ENCODE measurements at places on chromosomes 16 and 17.

DNA sequence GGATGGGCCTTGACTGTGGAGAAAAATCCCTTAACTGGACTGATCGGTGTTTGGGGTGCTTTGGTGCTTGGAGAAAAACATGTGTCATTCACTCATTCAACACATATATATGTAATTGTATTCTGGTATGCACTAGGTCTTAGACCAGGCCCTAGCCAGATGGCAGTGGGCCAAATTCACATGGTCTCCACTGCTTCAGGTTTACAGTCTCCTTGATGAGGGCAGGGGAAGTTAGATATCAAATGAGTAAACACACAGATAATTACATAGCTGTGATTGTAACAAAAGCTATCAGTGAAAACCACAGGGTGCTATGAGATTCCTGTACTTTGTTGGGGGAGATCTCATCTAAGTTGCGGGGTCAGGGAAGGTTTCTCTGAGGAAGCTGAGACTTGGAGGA, 78.8 kb downstream of the WWP2 start:
- DNase-seq, result no peak

GRCh38 chr16:20395946-20396345, 8.6 kb downstream of the PDILT start:
- DNase-seq, result no peak

DNA sequence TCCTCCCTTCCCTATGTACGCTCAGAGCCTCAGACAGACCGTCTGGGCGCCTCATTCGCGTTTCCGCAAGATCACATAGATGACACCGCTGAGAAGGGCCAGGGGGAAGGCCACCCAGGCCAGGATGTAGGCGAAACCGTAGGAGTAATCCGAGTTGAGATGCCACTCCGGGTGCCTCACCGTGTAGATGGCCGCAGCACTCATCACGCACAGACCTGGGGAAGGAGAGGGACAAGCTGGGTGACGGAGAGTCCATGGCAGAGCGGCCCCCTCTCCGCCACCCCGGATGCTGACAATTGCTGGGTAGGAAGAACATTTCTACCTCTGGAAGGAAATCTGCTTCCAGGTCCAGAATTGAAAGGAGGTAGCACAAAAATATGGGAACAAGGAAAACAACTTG, 34.3 kb downstream of the PMP22 start:
- DNase-seq, result no peak

- DNase-seq, result peak; percentile 38
Observed at GRCh38 chr17:58332778-58333735, 4.5 kb upstream of the TSPOAP1 start.

- DNase-seq, result no peak
Observed at GRCh38 chr17:57935833-57936807, 19.1 kb downstream of the CUEDC1 start.

DNA sequence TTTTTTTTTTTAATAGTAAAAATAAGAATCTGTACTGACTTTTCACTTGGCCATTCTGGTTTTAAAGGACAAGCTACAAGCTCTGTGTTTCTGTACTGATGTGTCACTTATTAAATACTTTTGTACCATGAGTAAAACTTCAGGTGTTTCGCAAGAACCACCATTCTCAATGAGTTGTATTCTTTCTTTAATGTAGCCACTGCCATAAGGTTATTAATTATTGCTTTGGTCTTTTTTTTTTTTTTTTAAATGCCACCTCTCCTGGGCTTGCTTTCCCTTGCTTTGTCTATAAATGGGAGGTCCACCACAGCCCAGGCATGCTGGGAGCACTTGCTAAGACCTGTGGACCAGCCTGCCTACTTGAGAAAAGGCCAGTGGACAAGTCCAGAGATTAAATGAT, 8.4 kb downstream of the ARL2BP start:
- DNase-seq, result no peak

DNA sequence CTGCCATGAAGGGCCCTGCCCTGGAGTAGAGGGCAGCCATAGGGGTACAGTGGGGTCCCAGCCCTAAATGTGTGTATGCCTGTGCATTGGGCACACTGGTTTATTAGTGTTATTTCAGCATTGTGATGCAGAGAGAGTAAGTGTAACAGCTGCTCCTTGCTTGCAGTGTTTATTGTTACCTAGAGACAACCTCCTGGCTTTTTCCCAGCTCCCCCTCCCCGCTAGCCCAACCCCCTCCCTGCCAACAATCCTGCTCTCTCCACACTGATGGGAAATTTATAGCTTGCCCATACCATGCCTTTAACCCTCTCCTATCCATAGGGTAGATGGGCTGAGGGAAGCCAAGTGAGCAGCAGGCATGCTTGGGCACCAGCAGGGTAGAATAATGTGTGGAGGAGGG, 51.3 kb downstream of the NEUROD2 start:
- no peak for DNase-seq

GRCh38 chr16:85027958-85028684, 526 bp downstream of the KIAA0513 start:
- no peak for DNase-seq

- no peak for DNase-seq
Observed at GRCh38 chr17:76791053-76791980, 53.4 kb downstream of the MFSD11 start.

DNA sequence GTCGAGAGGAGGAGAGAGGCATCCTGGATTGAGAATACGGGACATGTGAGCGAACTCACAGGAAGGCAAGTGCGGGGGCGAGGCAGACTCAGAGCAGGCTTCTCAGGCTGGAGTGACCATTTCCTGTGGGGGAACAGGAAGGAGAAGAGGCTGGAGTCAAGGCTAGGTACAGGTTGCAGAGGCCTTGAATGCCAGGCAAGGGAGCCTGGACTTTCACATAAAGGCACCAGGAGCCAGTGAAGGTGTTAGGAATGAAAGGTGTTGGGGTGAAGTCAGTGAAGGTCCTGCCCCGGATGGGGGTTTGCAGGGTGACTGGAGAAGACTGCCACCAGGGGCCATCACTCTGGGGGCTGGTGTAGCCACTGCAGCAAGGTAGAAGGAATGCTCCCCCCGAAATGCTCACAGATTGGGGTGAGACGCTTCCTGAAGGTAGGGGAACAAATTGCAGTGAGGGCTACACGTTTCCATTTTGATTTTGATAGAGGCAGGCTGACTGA, 5.3 kb upstream of the GPRC5C start:
- no peak for DNase-seq

DNA sequence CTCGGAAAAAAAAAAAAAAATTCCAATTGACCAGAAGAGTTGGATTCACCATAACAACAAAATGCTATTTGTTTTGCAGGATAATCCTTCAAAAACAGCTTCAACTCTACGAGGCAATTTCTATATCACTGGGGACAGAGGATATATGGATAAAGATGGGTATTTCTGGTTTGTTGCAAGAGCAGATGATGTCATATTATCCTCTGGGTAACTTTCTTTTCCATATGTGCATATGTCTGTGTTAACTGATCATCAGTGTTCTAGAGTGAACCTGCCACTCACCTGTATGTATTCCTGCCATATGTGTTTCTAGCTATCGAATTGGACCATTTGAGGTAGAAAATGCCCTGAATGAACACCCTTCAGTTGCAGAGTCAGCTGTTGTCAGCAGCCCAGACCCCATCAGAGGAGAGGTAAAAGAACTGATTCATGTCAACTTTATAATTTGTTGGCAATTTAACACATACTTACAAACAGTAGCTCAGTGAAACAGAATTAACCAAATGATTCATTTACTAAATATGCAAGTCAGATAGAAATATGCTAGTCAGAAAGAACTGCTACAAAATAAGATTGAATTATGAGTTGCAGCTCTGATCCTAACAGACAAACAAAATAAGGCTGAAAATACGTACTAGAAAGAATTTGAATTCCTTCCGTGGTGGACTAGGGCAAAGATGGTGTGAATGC, 14.2 kb downstream of the ERI2 start:
- DNase-seq, result no peak

GRCh38 chr16:66844342-66845079, at the start of gene CA7:
Gene CA7, plus strand, starts transcription at chr16:66844414. Its CDS starts 74 bp downstream, at chr16:66844488.
- no peak for DNase-seq

GRCh38 chr17:29238133-29238850, 8.4 kb upstream of the CRYBA1 start:
- no peak for DNase-seq

- no peak for DNase-seq
Observed at GRCh38 chr17:49114703-49115102, 17.9 kb upstream of the B4GALNT2 start.

DNA sequence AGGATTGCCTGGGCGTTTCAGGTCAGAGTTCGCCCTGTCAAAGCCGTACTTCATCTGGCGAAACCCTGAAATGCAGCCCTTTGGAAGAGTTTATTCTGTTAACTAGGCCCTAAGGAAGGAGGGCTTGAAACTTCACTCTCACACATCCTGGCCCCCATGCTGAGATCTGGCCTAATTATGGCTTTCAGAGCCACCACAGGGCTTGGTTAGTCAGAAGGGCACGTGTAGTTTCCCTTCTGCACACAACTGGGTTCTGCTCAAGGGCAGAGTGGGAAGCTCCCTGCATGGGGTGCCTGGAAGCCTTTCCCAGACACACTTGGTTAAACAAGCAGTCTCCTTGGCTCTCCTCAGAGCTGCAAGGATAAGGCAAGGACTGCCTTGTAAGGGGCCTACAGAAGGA, 397.3 kb downstream of the SHISA9 start:
- DNase-seq, result no peak

- no peak for DNase-seq
Observed at GRCh38 chr17:1492249-1493206, at the start of gene MYO1C. Gene MYO1C, minus strand, starts transcription at chr17:1492686. Its CDS starts 199 bp downstream, at chr17:1492487.

DNA sequence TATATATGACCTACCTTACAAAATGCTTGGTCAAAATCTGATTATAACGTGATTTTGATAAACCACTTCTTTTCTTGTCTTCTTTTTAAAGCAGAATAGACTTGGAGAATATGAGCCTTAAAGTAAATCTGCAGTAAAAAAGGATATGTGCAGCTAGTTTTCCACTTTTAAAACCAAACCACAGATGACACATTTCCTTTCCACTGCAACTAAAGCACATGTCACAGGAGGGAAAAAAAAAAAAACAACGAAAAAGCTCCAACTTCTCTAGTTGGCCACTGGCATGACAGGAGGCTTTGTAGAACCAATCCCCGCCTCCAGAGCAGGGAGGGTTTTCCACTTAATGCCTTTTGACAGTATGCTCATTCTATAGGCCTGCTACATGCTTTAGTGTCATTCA, at the start of gene EVI2A:
EVI2A (minus strand) TSS at position 142 of the 400 bp plus-strand sequence. CDS start 2,609 bp downstream, outside the sequence.
- DNase-seq, result peak; percentile 32

- no peak for DNase-seq
Observed at GRCh38 chr16:4646773-4647643, 22.4 kb downstream of the MGRN1 start.

DNA sequence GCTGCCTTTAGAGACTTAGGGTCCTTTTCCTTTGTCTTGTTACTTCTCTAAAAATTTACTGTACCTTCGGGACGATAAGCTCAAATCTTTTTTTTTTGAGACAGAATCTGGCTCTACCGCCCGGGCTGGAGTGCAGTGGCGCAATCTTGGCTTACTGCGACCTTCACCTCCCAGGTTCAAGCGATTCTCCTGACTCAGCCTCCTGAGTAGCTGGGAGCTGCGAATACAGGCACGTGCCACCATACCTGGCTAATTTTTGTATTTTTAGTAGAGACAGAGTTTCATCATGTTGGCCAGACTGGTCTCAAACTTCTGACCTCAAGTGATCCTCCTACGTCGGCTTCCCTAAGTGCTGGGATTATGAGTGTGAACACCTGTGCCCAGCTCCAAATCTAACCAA, 7.4 kb downstream of the RAD51C start:
- no peak for DNase-seq

- DNase-seq, result no peak
Observed at GRCh38 chr16:53913099-53913870, 209.3 kb downstream of the FTO start.

GRCh38 chr16:11393861-11394592, 48.8 kb downstream of the RMI2 start:
- DNase-seq, result no peak

DNA sequence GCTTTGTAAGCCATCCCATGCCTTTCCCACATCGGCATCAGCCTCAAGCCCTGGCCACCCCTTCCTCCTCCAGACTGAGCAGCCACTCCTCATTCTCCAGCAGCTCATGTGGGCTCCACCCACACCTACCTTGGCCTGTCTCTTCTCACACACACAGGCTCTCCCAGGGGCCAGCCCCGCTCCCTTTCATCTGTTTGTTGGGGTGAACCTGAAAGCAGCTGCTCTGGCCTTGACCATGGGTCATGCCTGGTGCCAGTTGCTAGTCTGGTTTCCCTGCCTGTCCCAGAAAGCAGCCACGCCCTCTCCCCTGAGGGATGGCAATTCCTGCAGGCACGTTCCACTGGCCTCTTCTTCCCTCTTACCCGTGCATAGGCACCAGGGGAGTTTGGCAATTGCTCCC, 11.4 kb upstream of the TMEM238L start:
- DNase-seq, result no peak

- no peak for DNase-seq
Observed at GRCh38 chr16:57720142-57720575, 15.4 kb upstream of the KATNB1 start.

- no peak for DNase-seq
Observed at GRCh38 chr16:4524571-4524970, 14.0 kb downstream of the CDIP1 start.

DNA sequence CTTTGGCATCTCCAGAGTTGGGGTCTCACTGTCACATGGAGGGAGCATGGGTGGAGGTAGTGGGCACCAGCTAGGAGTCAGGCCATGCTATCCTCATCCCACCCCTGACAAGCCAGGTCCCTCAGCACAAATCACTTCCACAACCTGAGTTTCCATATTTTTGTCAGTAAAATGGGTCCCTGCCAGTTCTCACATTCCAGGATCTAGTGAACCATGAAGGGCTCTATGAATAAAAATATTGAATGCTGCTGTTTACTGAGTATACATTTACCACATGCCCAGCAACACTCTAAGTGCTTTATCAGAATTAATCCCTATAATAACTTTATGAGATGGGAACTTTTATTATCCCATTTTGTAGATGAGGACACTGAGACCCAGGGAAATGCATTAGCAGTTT, 16.8 kb downstream of the SEZ6 start:
- DNase-seq, result no peak

DNA sequence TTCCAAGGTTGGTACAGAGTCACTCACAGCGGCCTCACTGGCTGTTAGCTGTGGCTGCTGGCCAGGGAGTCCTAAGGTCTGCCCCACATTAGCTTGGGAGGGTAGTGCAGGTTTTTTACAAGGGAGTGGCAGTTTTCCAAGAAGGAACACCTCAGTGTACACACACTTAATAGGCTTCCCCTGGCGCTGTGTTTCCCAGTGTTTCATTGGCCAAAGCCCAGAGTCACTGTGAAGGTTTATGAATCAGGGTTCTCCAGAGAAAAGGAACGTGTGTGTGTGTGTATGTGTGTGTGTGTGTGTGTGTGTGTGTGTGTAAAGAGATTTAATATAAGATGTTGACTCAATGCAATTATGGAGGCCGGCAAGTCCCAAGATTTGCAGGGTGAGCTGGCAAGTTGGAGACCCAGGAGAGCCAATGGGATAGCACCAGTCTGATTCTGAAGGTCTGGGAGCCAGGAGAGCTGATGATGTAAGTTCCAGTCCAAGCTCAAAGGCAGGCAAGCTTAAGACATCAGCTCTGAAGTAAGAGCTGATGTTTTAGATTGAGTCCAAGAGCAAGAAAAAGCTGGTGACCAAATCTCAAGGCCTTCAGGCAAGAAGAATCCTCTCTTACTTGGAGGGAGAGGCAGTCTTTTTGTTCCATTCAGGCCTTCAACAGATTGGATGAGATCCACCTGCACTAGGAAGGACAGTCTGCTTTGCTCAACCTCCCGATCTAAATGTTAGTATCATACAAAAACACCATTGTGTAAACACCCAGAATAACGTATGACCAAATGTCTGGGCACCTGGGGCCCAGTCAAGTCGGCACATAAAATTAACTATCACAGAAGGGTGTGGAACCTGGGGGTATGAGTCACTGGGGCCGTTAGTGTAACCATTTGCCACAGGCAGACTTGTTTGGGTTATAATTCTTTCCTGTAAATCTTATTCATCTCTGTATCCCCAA, 206.8 kb downstream of the PRKCA start:
- no peak for DNase-seq

- no peak for DNase-seq
Observed at GRCh38 chr17:40436636-40437035, 6.6 kb upstream of the IGFBP4 start.

Data from memory B cell (primary cell).